ENCODE measurements at places on chromosomes 11 and 22. TPM values are rescaled to one million over a fixed set of nuclear protein-coding genes. Genes with fewer than 3 reads are reported as not detected.

- no peak overlapping the region for H3K4me3 ChIP-seq
- no peaks in the 10 kb centered on the region for H3K36me3 ChIP-seq
- H3K27ac ChIP-seq: no peak overlapping the region
- no peaks in the 10 kb centered on the region for H3K27me3 ChIP-seq
Measured at GRCh38 chr22:40033586-40034380, 39.0 kb downstream of the FAM83F start.

- peaks cover 7% of the 10 kb centered on the region for H3K27me3 ChIP-seq
- no peak overlapping the region for H3K27ac ChIP-seq
- DNase-seq: no peak
- no peaks in the 10 kb centered on the region for H3K4me1 ChIP-seq
- H3K4me3 ChIP-seq: no peak overlapping the region
- no peaks in the 10 kb centered on the region for H3K36me3 ChIP-seq
Measured at GRCh38 chr11:10587388-10587787, 18.9 kb upstream of the LYVE1 start.

Gene MFNG
- total RNA-seq: 148 TPM

Gene BACE1-AS
- 7.2 TPM for total RNA-seq

Gene CARS1
- total RNA-seq: 58.0 TPM
